ENCODE measurements at places on chromosomes 1 and 21.

DNA sequence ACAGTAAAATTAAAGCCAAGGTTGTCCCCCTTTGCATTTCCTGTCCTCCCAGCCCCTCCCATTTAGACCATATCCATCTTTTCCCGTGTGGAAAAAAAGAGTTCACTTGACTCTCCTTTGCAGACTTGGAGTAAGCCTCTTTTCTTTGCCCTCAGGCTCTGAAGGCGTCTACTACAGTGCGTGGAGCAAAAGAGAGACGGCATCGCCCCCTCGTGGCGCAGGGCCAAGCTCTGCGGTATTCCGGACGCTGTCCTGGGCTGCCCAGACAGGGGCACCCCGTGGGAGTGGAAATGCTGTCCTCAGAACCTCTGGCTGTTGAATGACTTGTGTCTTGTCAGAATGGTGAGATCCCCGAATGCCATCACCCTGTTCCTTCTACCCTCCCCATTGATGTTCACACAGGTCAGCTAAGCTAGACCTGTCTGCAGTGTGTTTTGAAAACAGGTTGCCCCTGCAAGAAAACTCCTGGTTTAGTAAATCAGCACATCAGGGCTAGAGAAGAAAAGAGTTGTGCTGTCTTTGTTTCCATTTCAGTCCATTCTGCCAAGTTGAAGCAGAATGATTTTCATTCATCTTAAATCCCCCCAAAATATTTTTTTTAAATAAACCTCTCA, 12.3 kb upstream of the GJA8 start:
- peak; percentile 62 for DNase-seq

DNA sequence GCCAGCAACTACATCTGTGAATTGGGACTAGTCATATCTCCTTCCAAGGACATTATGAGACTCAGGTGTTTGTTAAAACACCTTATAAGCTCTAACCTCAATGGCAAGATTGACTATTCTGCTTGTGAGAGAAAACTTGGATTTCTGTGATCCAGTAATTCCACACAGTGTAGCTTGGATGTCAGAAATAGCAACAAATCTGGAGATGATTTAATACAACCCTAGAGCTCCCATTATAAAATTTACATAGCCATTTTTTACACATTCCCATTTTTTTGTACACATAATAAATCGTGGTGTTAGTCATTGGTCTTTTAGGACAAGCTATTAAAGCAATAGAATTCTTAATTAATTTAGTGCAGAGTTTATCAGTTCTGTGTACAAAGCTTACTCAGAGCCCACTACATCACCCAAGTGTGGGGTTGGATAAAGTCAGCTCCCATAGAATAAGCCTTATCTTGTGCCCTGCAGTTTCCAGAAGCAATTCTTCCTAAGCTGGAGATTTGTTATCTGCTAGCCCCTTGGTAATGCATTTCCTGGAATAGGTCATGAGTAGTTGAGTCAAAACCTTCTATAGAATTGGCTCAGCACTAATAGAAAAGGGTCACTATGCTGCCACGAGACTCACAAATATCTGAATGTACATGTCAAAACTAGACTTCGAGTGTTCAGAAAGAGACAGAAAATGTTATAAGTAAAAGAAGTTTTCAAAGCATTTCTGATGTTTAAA, 434.0 kb upstream of the RUNX1 start:
- no peak for DNase-seq

DNA sequence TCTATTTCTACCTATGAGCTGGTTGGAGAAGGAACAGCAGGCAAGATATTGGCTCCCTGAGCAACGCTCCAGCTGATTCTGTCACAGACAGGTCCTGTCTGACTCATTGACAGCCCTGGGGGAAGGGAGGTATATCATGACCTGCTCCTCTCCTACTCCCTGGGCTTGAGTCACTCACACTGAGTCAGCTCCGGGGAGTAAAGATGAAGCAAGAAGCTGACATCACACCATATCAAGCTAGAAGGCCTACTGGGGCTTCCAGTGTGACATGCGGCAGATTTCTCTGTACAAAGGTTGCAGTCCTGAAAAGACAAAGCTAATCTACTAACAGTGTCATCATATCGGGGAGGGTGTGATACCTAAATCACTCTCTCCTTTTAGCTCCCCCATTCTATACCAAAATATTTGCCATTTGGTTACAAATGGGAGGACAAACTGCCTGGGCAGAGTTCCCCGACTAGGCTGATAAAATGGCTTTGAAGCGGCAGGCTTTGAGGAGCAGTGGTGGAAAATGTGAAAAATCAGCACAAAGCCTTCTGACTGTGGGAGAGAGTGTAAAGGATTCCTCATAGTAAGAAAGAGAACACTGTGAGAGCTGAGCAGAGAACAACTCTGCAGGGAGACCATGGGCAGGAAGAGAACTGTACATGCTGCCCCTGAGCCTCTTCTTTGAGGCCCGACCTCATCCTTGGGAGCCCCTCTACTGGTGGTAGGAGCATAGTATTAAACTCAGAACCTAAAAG, 15.5 kb downstream of the PI4KB start:
- DNase-seq = peak; percentile 64

GRCh38 chr1:22826604-22827580, 116.3 kb downstream of the EPHB2 start:
- no peak for DNase-seq

Measured in stimulated activated CD4-positive, alpha-beta T cell treated with anti-CD3 and anti-CD28 coated beads, Interleukin-4, amount 100 ng/mL, for 48 hours (primary cell).